ENCODE measurements at places on chromosomes 4 and X. TPM values are rescaled to one million over a fixed set of nuclear protein-coding genes. Genes with fewer than 3 reads are reported as not detected.

Gene SPANXD
- total RNA-seq = 74.7 TPM

DNA sequence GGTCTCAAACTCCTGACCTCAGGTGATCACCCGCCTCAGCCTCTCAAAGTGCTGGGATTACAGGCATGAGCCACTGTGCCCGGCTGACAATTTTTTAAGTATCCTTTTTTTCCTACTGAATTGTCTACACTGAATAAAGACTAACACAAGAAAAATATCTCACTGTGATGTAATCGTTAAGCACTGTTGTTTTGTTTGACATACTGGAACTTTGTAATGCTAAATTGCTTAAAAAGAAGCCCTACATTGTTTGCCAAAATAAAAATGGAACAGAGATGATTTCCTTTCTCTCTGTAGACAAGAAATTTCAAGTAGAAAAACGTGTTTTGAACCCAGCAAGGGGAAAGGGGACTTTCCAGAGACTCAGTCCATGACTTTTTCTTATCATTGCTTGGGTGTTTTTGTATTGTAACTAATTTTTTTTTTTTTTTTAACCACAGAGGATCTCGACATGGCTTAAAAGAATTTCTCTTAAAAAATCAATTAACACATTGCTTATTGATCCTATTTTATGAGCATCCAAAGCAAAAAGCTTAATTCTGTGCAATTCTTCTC lies 74.9 kb downstream of the TMEM156 start:
- no peak for DNase-seq

GRCh38 chr4:54933579-54933978 lies 191.8 kb downstream of the KDR start:
- DNase-seq = no peak

Gene ATG4A
- total RNA-seq = 15.3 TPM

DNA sequence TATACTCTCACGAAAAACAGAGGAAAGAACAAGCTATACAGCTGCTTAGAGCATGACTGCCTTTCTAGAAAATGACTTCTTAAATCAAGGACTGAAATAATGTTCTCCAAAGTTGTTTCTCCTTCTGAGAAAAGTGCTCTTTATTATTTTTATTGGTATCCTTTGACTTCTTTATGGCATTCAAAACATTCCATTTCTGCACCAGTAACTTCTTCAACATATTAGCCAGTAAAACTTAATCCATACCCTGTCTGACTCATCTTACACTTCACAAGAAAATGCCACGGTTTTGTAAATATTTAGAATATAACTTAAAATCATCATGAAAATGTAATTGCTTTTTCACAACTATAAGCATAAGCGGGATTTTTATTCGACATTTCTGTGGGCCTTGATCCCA lies 180.4 kb downstream of the NR3C2 start:
- peak; percentile 6 for DNase-seq

- no peak for DNase-seq
These were observed 133.6 kb downstream of the LUZP4 start for GRCh38 chrX:115423086-115423485.
